Ovary (tissue), 10 donors: ENCODE measurements at places on chromosomes 11 and 22. TPM values are rescaled to one million over a fixed set of nuclear protein-coding genes. Genes with fewer than 3 reads are reported as not detected.

GRCh38 chr11:19244621-19245020 lies 3.9 kb upstream of the E2F8 start:
- H3K36me3 ChIP-seq, result no peaks in the 10 kb centered on the region
- H3K4me1 ChIP-seq, result peaks cover 8% of the 10 kb centered on the region
- no peaks in the 10 kb centered on the region for H3K27me3 ChIP-seq
- no peak overlapping the region for H3K4me3 ChIP-seq

Gene DDB1
- total RNA-seq, result 217 TPM

GRCh38 chr22:49301398-49302149 lies 526.1 kb downstream of the BRD1 start:
- no peak for DNase-seq
- H3K27me3 ChIP-seq, result no peaks in the 10 kb centered on the region
- H3K36me3 ChIP-seq, result no peaks in the 10 kb centered on the region
- H3K4me1 ChIP-seq, result no peaks in the 10 kb centered on the region

GRCh38 chr11:65427691-65428577 lies 5.3 kb downstream of the NEAT1 start:
- DNase-seq, result peak; percentile 53
- H3K36me3 ChIP-seq, result no peaks in the 10 kb centered on the region
- H3K4me1 ChIP-seq, result peaks cover 6% of the 10 kb centered on the region
- no peaks in the 10 kb centered on the region for H3K27me3 ChIP-seq

Gene LRRC56
- 1.5 TPM for total RNA-seq

Gene OR52A1
- not detected for total RNA-seq

Gene BTG4
- total RNA-seq, result not detected

DNA sequence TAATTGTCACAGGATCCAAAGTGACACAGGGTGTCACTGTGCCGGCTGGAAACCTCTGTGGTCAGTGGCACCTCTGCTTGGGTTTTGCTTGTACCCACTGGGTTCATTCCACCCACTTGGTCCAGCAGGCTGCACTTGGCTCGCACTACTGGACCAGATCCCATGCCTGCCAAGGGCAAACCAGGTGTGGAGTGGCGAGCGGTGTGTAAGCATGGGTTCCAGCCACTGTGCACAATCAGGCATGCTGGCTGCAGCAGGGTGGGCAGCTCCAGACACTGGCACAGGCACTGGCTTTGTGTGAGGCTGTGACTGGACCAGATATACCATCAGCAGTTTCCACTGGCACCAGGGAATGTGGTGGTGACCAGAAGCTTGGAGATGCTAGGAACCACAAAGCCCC lies 261.4 kb downstream of the KCNA4 start:
- no peak for DNase-seq
- H3K27ac ChIP-seq, result no peak overlapping the region

GRCh38 chr11:47714554-47715081 lies 551 bp downstream of the AGBL2 start:
- no peaks in the 10 kb centered on the region for H3K27me3 ChIP-seq
- DNase-seq, result no peak
- H3K4me1 ChIP-seq, result no peaks in the 10 kb centered on the region
- peak overlapping the region; percentile 39 for H3K27ac ChIP-seq

GRCh38 chr11:117313091-117313490 lies 3.0 kb downstream of the BACE1 start:
- no peaks in the 10 kb centered on the region for H3K36me3 ChIP-seq
- H3K27me3 ChIP-seq, result no peaks in the 10 kb centered on the region
- H3K4me3 ChIP-seq, result no peak overlapping the region
- H3K4me1 ChIP-seq, result peaks cover 10% of the 10 kb centered on the region

- H3K27me3 ChIP-seq, result no peaks in the 10 kb centered on the region
- H3K4me3 ChIP-seq, result no peak overlapping the region
- H3K36me3 ChIP-seq, result no peaks in the 10 kb centered on the region
- peaks cover 2% of the 10 kb centered on the region for H3K4me1 ChIP-seq
- no peak for DNase-seq
Measured at GRCh38 chr11:45994371-45995341, 72.2 kb downstream of the LARGE2 start.

Gene LDLRAD3
- total RNA-seq, result 17.2 TPM
